ENCODE measurements at places on chromosomes 2 and 18.

DNA sequence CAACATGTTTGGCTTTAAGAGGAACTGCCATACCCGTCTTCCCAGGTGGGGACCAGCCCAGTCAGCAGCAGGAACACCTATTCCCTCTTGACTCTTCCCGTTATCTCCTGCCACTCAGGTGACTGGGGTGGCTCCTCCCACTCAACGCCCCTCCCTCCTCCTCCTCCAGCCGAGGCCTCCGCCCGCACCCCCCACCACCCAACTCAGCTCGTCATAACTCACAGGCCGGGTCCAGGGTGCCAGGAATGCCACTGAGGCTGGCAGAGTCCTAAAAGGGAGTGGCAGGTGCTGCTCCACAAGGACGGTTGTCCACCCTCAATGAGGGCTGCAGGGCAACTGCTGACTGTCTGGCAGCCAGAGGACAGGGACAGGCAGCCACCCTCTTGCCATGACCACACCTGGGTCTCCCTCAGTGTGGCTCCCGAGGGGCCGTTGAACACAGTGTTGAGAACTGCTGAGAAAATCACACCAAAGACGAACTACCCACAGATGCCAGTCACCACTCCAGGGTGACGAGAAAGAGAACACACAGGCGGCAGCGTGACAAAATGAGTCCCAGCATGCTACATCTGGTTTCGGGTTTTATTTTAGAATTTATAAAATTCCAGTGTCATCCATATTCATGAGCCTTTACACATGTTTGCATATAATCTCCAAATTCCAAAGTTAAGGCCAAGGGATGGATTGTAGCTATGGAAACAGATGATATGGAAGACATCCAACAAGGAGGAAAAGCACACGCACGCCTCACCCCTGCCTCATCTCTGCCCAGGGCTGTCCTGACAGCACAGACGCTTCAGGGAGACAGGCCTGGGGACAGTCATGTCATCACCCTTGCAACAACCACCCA is 38.5 kb downstream of the ANO7 start:
- no peak for DNase-seq

GRCh38 chr18:67794521-67794920 is 278.0 kb upstream of the DSEL start:
- DNase-seq: no peak

- no peak for DNase-seq
Measured at GRCh38 chr2:77028032-77028600, 494.1 kb downstream of the LRRTM4 start.

GRCh38 chr2:217329023-217329431 is 469.2 kb upstream of the TNP1 start:
- no peak for DNase-seq

DNA sequence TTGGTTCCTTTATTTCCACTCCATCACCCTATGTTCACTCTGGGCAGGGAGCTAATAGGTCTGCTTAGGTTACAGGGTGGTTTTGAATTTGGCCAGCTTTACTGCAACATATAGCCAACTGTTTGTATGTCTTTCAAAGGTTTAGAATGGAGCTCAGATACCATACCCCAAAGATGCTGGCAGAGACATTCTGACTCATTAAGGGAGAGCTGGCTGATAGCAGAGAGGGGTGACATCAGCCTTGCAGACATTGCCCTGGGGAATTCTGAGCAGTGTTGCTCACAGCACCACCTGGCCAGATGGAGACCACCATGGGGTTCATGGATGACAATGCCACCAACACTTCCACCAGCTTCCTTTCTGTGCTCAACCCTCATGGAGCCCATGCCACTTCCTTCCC is 2.1 kb downstream of the PROKR1 start:
- DNase-seq: no peak

DNA sequence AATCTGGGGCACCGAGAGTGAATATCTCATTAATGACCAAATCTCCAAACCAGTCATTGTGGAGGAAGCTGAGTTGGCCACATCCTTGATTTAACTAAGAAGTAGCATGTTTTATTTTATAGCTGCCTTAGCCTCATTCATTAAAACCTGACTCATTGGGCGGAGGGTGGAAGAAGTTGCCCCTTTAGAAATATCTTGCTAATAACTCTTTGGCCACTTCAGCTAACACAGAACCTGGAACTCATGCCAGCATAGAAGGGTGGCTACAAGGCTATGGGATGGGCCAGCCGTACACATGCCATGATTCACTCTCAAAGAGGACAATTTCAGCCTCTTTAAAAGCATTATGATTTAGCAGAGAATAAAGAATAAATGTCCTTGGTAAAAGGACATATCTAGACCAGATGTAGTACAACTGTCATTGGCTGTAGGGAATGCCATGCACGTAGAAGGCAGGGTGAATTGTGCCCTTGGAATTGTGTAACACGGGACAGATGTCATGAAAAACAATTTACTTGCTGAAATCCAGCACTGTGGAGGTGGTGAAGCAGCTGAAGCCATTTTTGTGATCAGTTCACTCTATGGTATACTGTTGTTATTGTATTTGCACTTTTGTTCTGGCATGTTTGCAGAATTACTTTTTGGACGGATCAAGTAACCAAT is 330.0 kb downstream of the PLCL1 start:
- DNase-seq: no peak

DNA sequence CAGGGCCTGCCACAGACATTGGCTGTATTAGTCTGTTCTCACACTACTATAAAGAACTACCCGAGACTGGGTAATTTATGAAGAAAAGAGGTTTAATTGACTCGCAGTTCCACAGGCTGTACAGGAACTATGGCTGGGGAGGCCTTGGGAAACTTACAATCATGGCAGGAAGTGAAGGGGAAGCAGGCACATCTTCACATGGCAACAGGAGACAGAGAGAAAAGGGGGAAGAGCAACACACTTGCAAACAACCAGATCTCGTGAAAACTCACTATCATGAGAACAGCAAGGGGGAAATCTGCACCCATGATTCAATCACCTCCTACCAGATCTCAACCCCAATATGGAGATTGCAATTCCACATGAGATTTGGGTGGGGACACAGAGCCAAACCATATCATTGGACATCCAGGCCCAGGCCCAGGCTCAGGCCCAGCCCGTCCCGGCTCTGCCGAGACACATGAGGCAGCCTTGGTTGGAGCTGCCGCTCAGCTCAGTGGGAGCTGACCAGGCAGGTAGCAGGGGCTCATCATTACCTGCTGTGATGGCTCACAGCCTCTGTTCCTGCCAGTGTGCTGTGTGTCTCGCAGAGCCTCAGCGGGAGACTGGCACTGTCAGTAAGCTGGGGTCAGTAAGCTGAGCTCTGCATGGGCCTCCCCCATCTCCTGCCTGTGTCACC is 8.6 kb upstream of the RALB start:
- DNase-seq: no peak

DNA sequence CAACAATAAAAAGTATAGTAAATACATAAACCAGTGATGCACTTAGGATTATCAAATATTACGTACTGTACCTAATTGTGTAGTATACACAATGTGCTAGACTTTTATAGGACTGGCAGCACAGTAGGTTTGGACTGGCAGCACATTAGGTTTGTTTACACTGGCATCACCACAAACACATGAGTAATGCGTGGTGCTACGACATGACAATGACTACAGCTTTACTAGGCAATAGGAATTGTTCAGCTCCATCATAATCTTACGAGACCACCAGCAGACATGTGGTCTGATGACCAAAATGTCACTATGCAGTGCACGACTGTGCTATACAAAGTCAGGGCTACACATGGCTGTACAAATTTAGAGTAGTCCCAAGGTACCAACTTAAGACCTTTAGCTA is 2.3 kb downstream of the MBOAT2 start:
- no peak for DNase-seq

DNA sequence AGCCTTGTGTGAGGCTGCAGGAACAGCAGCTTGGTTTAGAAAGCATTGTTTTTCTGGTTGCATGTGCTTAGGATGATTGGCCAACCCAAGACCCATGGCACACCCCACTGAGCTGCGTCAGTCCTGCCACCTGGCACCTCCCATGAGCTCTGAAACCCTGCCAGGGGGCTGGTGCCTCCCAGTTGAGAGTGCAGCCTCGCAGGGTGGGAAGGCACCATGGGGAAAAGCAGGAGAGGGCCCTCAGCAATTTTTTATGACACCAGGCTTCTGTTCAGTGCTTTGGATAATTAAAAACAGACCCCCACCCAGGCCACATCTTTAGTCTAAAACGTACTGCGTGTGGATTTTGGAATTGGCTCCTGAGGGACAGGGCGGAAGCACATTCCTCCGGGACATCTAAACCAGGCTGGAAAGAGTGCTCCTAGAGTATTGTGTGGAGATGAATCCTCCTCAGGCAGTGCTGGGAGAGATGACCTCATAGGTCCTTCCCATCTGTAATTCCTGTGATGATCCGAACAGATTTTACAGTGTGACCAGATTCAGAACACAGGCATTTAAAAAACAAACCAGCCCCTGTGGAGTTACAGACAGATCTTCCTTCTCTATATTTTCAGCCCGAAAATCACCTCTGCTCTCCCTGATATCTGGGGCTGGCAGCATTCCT is 438.3 kb downstream of the ZNF521 start:
- no peak for DNase-seq

DNA sequence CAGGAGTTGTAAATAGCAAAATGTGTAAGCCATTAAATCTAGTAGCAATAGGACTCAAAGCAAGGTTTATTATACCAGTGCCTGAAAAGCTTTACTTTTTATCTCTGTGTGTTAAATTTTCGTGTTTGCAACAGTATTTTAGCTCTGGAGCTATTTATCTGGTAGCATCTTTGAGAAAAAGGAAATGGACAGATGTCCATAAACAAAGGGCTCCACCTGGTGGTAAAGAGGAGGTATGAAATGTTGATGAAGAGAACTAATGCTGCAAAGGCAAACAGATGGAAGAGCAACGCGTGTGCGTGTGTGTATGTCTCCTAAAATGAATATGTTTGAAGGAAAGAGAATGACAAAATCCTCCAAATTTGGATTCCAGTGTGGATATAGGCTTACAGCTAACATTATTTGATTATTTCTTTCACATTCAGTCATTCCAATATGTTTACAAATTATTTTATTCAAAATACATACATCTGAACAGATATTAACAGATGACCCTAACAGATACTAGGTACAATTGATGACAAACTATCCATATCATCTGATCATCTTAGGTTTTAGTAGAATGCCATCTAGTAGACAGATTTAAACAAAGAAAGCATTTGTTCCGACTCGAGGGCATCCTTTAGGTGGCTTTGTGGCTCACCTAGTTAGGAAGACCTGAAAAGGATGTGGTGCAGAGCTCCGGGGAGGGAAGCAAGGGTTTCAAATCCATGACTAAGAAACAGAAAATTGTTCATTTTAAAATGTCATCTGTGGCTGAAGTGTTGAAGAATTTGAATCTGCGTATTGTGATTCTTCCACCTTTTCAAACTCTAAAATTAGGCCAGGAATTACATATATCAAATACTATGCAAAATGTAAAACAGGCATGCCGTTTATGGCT is 383.3 kb downstream of the MTX2 start:
- no peak for DNase-seq
